ENCODE measurements at places on chromosomes 6 and 20.

DNA sequence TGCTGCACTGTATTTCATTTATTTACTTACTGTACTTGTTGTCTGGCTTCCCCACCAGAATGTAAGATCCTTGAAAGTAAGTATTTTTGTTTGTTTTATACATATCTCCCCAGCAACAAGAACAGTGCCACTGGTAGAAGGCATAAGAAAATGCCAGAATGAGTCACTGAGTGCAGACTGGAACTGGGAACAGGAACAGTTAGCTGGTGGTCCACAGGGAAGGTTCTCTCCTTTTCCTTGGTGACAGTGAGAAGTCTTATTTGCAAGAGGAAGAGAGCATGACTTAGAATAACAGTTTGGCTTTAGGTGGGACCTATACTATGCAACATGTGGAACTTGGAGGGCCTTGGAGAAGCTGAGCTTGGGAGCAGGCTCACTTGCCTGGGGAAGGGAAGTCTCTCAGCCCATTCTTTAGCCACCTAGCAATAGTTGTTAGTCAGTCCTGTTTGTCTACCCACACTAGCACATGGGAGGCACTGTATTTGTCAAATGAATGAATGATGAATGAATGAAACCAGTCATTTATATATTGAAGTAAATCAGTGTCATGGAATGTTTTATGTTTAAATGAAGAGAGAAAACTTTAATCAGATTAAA lies 203.5 kb downstream of the KCNQ5 start:
- DNase-seq, result peak; percentile 42

GRCh38 chr6:142846459-142846831 lies 98.5 kb downstream of the HIVEP2 start:
- DNase-seq, result peak; percentile 54

DNA sequence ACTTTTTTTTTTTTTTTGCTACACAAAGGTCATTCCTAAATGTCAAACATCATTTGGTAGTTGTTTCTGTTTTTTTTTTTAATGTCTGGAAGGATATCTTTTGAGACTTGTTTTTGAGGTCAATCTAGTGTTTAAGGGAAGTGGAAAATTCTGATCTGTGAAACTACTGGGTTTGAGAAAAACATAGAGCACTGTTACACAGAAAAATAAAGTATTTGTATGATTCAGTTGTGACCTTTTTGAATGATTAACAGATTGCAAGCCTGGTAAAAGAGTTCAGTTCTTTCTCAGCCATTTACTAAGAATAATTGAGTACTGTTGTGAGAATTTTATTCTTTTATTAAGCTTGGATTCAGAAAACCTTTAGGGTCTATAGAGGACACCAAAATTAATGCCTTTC lies 276.7 kb downstream of the ADGRB3 start:
- DNase-seq, result no peak

- DNase-seq, result no peak
Observed at GRCh38 chr6:137033828-137034227, 10.9 kb downstream of the IL20RA start.

DNA sequence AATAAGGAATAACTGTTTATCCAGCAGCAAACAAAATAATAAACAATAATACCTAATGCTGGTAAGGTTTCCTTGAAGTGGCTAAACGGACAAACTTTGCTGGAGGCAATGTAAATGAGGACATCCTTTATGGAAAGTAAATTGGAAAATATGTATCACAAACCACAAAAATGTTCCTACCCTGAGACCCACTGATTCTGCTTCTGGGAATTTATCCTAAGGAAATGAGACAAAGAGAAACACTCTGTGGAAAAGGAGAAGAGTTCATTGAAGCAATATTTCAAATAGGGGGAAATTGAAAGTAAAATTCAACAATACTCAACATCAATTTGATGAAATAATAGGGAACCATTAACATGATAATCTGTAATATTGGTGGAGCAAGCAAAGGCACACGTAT lies 37.9 kb downstream of the MAFB start:
- no peak for DNase-seq

DNA sequence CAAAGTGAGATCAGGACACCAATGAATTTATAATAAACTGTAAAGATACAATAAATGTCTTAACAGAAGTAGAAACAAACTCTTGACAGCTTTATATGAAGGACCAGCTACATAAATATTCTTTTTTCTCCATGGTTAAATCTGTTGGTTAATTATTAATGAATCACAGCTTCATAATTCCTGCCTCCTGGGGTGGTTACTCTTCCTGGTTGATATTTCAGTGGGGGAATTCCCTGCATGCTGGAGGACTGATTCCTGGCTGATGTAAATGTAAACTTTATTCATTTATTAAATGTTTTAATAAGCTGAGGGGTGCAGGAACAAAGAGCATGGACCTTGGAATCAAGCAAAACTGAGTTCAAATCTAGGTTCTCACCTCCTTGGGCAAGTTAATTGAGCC lies 16.2 kb upstream of the RCAN2 start:
- no peak for DNase-seq

- DNase-seq, result no peak
Observed at GRCh38 chr20:63967330-63968135, 2.2 kb downstream of the ZNF512B start.

- DNase-seq, result no peak
Observed at GRCh38 chr6:154039231-154039842, at the start of gene OPRM1. OPRM1 (plus strand) TSS chr6:154039240; CDS start chr6:154039545, 305 bp downstream.

- no peak for DNase-seq
Observed at GRCh38 chr20:51085769-51086168, 62.9 kb upstream of the KCNG1 start.

- DNase-seq, result no peak
Observed at GRCh38 chr6:154619146-154619545, 108.7 kb upstream of the CNKSR3 start.

DNA sequence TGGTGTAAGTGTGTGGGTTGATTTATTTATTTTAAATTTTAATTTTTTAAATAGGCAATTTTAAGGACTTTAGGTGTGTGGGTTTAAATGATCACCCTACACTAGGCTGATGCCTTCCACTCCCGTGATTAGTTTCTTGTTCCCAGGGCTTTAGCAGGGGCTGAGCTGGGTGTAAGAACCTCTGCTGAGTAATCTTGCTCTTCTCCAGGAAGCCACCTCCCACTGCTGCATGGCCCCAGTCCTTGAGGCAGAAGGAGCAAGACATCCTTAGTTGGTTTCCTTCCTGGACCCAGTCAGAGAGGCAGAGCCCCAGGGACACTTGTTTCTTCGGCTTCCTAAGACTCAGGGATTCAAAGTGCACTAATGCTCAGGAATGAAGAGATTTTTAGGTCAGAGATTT lies 19.8 kb upstream of the CDC5L start:
- DNase-seq, result no peak

DNA sequence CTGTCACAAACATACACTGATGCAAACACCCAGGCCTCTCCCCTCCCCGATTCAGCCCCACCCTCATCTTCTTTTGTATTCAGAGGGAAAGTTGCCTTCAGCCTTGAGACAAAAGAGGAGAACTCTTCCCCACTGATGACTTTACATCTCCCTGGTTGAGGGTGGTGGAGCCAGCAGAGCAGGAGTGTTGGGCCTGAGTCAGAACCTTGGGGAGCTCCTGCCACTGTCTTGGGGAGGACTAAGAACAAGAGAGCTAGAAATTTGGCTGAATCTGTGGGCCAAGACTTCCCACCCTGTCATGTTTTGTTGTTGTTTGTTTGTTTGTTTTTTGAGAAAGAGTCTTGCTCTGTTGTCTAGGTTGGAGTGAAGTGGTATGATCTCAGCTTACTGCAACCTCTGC lies 89.1 kb downstream of the MDGA1 start:
- no peak for DNase-seq

DNA sequence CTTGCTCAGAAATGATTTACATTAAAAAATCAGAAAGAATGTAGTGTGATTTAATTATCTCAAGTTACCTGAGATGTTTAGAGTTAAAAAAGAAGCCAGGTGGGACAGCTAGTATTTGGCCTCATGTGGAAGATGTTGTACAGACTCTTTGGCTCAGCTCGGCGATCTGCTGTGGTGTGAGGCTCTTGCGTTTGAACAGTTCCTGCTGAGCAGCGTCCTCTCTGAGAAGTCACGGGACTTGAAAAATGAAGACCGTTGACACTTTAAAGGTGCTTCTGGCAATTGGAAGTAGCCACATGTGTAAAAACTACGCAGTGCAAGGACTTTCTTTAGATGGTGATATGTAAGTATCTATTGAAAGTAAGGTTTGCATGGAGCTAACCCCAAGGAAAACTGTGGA lies 169.0 kb downstream of the BACH2 start:
- DNase-seq, result no peak

DNA sequence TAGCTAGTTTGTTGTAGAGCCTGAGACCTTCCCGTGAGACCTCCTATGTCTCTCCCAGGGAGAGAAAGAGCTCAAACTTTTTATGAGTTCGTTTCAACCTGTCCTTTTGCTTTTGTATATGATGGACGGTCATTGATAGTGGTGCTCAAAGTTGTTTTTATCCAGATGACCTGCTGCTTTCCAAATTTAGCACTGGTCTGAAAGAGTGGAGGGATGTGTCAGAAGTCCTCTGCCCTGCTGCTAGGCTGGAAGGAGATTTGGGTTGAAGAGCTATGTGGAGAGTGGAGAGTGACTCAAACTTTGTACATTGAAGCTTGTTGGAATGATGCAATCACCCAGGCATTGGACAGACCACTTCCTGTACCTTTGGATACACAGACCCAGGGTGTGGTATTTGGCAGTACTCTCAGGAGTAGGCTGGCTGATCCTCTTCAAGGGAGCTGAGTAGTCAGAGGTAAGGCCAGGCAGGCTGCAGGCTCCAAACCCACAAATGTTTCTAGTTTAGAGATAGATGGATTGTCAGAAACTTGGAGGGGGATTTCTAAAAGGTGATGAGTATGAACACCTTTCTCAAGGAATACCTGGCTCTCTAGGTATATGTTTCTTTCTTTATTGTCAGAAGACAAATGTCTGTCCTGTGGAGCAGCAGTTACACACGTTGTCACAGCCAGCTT lies 49.4 kb upstream of the RREB1 start:
- DNase-seq, result peak; percentile 81

- DNase-seq, result no peak
Observed at GRCh38 chr6:10465629-10466499, 51.0 kb upstream of the TFAP2A start.

DNA sequence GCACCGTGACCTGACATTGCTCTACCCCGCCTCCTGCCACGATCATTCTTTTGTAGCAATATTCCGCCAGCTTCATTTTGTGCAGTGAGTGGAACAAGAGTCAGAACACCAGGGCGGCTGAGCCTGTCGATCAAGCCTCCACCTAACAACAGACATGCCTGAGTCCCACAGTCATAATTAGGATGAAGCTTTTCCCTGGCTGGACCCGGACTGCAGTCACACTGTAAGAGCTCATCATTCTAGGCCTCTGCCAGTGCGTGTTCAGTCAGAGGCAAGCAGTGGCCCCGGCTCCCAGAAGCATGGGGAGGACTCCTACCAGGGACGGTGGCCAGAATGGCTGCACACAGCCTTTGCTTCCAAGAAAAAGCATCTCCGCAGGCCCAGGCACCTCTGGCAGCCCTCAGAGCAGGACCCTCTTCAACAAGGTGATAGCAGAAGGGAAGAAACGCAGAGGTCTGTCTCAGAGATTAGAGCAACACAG lies 23.2 kb upstream of the UNC93A start:
- DNase-seq, result no peak

DNA sequence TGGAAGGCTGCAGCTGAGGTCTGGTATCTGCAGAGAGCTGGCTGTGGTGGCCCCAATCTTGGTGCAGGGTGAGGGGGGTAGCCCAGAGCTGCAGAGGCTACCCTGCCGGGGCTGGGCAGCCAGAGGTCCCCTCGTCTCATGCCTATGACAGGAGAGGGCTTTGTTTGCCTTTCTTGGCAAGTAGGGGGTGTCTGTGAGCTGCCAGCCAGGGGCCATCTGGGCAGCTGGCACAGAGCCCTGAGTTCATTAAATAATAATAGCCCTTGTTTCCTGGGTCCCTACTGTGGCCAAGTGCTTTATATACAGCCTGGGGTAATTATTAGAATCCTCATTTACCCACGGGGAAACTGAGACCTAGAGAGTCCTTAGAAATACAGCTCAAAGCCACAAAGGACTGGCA lies 66.6 kb downstream of the EZR start:
- DNase-seq, result no peak

Data from GM04504 (cell line).